ENCODE measurements at places on chromosomes 6 and 20.

- no peak for DNase-seq
These were observed 198.6 kb upstream of the SIM1 start for GRCh38 chr6:100663219-100663863.

DNA sequence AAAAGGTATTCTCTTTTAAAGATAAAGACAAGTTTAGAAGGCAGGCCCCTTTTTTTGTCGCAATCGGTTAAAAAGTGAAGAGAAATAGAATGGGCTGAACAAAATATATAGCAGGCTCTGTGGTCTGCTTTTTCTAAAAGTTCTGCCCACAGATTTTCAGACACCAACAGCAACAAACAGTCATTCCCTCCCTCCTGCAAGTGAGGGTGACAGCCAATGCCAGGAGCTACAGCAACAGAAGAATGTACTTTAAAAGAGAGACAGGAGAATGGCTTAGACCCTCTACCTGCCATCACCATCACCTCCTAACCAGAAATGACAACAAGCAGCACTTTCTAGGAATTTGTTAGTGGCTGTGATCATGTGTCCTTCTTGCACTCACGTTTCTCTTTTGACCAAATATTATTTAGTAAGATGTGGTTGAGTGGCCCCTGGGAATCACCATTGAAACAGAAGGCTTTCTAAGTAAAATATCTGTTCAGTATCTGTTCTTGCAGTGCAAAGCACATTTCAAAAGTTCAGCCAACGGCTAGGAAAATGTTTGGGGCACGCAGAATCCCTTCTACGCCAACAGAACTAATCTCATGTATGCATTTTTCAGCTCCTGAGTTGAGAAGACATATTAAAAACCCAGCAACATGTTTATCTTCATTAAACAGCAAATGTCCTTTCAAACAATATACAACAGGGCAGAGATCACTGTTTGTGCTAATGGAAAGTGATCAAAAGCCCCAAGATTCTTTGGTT is 248.5 kb downstream of the ATXN1 start:
- no peak for DNase-seq

- peak; percentile 58 for DNase-seq
These were observed 212.7 kb downstream of the COL12A1 start for GRCh38 chr6:74993136-74993535.

DNA sequence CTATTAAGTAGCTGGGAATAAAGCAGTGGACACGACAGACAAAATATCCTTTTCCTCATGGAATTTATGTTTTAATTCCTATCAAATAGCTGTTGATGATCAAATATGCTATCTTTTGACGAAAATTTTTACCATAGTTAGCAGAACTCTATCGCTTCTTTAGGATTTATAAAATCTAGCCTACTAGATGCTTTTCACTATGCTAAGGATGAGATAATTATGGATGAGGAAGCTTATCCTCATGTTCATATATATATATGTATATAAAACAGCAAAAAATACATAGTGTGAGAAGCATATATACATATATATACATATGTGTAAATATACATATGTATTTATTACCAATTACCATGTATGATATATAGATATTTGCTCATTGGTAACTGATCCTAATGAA is 12.9 kb upstream of the PRSS16 start:
- DNase-seq: no peak

DNA sequence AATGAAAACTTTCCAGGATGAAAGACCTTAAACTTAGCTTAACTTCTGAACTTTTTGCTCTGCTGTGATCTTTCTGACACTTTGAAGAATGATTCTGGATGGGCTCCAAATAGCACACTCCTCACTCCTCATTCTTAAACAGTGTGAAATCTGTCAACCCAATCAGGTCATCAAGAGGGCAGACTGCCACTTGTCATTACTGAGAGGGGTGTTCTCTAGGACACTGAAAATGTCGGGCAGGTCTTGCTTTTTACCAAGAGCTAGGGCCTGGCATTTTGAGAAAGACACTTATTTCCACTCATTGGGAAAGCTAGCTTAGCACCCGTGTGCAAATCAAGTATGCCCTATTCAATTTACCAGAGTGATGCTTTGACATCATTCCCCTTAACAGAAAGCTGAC is 122.2 kb downstream of the MTFR2 start:
- no peak for DNase-seq

- no peak for DNase-seq
These were observed 971 bp downstream of the NFKBIE start for GRCh38 chr6:44264154-44265006.

- DNase-seq: no peak
These were observed 129.1 kb downstream of the TNFRSF21 start for GRCh38 chr6:47180633-47181032.

DNA sequence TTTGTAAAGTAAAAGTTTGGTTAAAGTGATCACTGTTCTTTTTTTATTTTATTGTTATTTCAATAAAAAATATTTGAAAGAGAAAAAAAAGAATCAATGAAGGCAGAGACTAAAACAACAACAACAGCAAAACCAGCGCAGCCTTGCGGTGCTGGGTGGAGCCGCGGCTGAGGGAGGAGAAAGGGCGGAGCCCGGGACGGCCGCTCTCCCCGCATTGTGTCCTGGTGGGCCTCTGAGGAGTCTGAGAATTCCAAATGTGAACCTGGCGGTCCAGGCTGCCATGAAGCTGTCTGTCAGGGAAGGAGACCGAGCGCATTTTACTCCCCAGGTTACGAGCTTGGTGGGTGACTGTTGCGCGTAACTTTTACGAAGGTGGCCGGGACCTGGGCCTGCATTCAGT is 43.2 kb downstream of the TMEM242 start:
- DNase-seq: no peak

- no peak for DNase-seq
These were observed 1.6 kb downstream of the TNFRSF6B start for GRCh38 chr20:63697868-63698545.

GRCh38 chr6:135481783-135482369 is 15.7 kb downstream of the AHI1 start:
- no peak for DNase-seq

DNA sequence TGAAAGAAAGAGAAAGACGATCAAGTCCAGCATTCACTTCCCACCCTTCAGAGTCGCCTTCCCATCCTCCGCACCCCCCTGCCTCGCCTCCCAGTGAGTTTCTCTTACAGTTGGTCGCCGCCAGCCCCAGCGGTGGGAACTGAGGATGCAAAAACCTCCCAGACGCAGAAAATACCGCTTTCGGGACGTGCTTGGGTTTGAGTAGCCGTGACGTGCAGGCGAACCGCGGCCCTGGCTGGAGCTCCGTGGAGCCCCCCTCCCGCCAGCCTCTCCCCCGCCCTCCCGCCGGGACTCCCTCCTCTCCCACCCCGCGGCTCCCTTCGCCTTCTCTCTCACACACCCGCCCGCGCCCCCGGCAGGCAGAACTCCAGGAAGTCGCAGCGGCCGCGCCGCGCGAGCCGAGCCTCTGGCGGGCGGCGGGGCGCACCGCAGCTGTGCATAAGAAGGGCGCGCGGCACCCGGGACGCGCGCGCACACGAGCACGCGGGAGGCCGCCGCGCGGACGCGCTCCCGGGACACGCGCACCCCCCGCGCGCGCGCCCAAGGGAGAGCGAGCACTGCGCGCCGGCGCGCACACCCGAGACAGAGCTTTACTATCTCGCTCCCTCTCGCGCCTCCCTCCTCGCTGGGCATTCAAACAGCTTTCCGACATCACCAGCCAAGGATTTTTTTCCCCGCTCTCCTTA is at the start of gene ADGRB3:
TSS of gene ADGRB3 (plus strand) at position 557 of the 686 bp plus-strand sequence. CDS start 3,394 bp downstream, outside the sequence.
- DNase-seq: peak; percentile 87

DNA sequence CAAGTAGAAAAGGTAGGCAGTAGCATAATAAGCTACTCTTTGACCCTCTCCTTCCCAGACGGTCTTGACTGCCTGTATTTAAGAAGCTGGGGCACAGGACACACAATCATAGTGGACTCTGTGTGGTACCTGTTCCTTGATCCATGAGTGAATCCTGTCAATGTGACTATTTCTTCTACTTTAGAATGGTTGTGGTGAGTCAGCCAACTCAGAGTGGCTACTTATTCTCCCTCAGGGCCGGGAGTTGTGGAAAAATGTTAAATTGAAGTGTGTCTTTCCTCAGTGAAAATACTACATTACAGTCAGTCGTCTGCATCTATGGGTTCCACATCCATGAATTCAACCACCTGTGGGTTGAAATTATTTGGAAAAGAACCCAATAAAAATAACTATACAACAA is 30.8 kb upstream of the PREP start:
- DNase-seq: no peak

DNA sequence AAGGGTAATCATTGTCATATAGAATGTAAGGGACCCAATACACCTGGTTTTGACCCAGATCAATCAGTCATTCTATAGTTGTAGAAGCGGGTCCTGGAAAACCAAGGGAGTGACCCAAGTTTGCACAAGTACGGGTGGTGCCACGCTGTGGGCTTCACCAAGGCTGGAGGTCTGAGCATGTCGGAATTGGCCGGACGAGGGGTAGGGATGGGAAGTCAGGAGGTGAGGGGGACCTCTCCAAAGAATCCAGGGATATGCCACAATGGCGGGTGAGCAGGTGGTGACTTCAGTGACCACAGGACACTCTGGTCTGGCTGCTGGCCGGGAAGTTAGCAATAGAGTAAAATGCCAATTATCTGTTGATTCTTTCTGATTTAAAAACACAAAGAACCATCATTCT is 186.6 kb upstream of the FOXQ1 start:
- DNase-seq: no peak

DNA sequence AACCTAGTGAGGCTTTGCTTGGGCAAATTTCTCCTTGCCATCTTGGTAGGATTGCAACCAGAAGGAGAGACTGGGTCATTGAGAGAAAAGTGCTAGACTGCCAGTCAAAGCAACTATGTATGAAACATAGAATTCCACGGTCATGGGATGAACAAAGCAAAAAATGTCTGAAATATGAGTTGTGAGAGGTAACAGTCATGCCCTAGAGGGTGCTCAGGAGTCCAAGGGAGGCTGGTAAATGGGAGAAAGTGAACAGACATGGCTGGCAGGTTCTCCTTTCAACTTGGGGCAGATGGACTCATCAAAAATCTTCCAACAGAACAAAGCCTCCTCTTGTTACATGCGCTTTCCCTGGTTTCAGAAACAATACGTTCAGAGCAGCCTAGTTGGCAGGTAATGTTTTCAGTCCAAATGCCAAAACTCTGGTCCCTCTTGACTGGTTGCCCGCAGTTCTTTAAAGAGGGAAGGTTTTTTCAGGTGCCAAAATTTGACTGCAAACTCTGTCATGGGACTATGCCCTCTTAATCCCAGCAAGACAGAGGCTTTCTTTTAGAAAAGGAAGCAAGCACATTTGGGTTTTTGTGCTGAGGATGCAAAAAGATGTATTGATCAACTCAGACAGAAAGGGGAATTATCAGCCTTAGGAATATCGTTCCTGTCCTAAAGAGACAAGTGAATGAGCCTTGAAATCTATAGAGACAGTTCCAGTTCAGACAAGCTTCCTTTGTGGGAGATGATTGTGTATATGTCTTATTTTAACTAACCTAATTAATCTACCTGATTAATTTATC is 68.5 kb upstream of the SASH1 start:
- no peak for DNase-seq

GRCh38 chr6:14286144-14286543 is 168.6 kb downstream of the CD83 start:
- peak; percentile 71 for DNase-seq

GRCh38 chr6:111753573-111753972 is 119.7 kb downstream of the FYN start:
- DNase-seq: no peak

DNA sequence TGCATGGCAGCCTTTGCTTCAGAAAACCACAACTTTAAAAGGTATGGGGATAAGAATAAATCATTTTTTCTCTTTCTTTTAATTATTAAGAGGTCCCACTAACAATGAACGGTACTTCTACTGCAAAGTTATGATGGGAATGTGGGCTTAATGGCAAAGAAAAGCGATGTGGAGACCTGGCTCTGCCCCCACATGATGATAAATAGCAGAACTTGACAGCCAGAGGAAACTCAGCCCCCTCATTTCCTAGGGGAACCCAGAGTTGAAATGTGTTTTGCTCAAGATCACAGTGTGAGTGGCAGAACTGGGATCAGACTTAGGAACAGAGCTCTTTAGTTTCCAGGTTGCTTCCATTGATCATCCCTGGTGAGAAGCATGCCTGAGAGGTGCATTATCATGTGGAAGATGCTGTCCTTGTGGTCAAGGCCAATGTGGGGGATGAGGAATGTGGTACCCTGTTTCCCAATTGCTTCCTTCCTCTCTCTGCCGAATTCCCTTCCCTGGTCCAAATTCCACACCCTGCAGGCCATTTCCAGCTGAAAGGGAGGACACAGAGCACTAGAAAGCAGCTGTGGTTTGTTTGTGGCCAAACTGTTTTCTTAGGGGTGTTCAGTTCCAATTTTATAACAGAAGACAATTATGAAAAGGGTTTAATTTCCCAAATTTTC is 66.0 kb downstream of the BACH2 start:
- no peak for DNase-seq

DNA sequence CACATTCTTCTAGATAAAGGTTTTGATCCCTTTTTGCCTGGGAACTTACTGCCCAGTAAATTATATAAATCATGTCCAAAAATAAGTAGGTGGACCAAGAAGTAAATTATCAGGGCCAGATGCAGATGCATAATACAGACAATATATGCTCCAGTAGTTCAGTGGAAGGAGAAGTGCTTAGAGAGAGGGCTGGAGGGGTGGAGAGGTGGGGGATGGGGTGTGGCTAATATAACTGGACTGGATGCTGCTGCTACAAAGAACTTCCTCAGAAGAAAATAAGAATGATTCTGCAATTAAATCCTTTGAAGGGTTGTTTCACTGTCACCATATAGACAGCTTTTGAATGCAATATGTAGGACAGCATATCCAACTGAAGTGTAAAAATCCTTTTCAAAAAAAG is 14.8 kb upstream of the TFAP2D start:
- no peak for DNase-seq

DNA sequence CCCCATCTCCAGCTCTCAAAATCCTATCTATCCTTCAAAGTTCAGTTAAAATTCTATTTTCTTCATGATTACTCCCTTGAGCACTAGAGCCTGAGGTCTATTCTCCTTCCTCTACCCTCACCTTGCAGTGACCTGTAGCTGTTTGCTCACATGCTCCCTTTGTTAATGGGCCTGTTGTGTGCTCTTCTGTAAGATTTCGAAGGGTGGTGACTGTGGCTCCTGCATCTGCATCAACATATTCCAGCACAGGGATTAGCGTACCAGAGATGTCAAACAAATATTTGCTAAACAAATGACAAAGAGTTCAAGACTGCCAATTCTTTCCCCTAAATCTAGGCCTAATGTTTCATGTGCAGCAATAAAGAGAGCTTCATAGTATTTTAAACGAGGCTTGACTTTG is 69.5 kb downstream of the ELOVL5 start:
- no peak for DNase-seq
